Psoas muscle (tissue), 8 donors: ENCODE measurements at places on chromosomes 7 and 10. TPM values are rescaled to one million over a fixed set of nuclear protein-coding genes. Genes with fewer than 3 reads are reported as not detected.

Gene STEAP4
- total RNA-seq = 30.9 TPM

Gene FEZF1
- total RNA-seq = not detected

DNA sequence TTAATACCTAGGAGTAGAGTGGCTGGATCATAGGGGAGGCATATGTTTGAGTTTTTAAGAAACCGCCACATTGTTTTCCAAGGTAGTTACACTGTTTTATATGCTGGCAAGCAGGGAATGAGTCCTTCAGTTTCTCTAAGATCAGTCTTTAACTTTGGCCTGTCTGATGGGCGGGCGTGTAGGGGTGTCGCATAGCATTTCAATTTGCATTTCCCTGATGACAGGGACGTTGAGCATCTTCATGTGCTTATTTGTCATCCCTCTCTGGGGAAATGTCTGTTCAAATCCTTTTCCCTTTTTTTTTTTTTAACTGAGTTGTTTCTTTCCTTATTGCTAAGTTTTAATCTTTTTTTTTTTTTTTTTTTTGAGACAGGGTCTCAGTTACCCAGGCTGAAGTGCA lies 9.8 kb downstream of the MTG1 start:
- DNase-seq = no peak

Gene GDF10
- total RNA-seq = not detected

Gene ATP5MK
- total RNA-seq = 626 TPM

Gene TEX36
- not detected for total RNA-seq

DNA sequence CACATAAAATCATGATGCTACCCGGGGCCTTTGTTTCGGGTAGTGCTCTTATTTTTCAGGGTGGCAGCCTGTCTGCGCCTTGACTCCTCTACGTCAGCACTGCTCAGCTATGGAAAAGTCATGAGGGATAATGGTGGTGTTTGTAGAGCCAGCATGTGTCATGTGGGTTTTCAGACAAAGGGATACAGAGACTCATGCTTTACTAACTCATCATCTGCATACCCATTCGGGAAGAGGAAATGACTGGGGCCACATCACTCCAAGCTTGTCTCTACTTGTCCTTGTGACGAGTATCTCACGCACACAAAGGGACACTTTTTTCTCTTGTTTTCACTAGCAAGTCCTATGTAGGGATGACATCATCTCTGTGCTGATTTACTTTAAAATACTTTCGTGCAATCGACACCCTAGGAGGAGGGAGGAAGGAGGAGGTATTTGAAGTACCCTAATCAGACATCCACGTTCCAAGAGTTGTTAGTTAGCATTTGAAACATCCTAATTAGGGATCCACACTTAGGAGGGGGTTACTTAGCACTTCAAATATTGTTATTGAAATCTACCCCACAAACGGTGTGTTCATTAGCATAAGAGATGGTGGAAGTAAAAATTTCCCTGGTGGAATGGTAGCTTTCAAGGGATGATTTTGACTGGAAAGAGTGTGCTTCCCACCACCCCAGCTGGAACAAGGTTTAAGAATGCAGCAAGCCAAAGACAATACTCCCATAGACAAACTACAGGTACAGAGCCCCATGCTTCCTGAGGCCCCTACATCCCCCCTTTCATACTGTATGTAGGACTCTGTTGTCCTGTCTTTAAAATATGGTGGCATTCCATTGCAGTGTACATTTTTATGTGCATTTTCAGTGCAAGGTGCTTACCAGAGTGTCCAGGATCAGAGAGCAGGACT lies 52.0 kb downstream of the THNSL1 start:
- DNase-seq = no peak

GRCh38 chr7:46054915-46055314 lies 133.8 kb upstream of the IGFBP3 start:
- no peak for DNase-seq

DNA sequence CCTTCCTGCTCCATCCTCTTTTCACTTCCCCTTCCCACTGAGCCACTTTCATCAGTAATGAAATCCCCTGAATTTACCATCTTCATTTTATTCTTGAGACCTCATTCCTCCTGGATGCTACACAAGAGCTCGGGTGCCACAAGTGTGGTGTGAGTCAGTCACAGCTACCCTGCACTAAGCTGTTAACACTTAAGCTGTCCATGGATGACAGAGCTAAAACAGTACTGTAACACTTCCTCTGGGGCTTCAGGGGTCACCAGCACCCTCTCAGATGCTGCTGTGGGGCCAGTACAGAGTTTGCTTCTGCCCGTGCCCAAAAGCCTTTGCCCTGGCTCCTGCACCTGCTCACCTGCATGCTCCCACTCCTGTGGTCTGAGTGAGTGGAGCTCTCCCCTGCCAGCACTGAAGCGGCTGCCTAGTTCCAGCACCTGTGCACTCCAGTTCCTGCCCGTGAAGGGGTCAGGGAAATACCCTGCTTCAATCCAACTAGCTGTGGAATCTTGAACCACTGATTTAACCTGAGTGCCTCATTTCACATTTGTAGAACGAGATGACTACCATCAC lies 71.9 kb downstream of the POT1 start:
- no peak for DNase-seq

Gene TRIM73
- 0.27 TPM for total RNA-seq

Gene WAPL
- total RNA-seq = 42.4 TPM

- no peak for DNase-seq
These were observed 132.3 kb upstream of the POT1 start for GRCh38 chr7:125061776-125062397.

GRCh38 chr7:46993396-46993795 lies 588.5 kb downstream of the TNS3 start:
- DNase-seq = no peak

- DNase-seq = no peak
These were observed 414.7 kb upstream of the GHITM start for GRCh38 chr10:83724471-83725241.

Gene COBL
- total RNA-seq = 123 TPM

Gene SPRN
- total RNA-seq = not detected

Gene HOXA10
- total RNA-seq = not detected

- no peak for DNase-seq
These were observed 439.3 kb downstream of the RPS24 start for GRCh38 chr10:78473006-78473405.

DNA sequence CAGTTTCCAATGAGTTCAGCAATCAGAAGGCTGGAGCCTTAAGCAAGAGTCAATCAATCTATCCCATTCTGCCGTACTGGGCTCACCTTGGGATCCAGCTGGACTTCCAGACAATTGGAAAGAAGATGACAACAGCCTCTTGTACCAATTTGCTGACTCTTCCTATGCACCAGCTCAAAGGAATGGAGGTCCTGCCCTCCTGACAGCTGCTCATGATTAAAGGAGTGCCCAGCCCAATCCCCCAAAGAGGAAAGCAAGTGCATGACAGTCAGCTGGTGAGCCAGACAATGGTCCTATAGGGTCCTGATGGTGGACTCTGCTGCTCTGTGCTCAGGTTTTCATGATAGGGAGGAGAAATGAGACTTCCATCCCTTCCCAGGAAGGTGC lies 25.1 kb downstream of the VSTM4 start:
- no peak for DNase-seq

DNA sequence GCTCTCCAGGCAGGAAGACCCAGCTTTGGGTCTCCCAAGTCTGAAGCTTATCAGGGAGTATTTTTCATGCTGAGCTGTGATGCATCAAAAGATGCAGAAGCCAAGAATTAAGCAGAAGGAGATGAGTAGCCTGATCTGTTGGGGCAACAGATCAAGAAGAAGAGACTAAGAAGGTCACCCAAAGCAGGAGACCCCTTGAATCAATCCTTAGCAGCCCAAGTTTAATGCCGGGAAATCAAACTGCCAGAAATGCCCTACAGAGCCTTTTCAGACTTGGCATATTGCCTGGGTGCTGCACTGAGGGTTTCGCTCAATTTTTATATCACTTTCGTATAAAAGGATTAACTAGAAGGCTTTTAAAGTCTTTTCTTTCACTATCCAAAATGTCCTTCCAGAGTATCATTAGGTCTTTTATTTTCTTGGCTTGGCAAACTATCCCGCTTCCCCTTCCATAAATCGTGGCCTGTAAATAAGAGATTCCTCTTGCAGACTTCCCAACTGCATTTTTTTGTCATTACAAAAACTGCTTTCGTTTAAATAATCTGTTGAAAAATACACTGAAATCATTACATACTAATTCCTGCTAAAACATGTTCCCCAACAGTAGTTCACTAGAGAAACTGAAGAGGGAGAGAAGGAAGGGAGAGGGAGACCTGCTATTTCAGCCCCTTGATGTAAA lies 49.0 kb upstream of the STK17A start:
- DNase-seq = no peak

- no peak for DNase-seq
These were observed 141.5 kb downstream of the C10orf105 start for GRCh38 chr10:71578069-71578468.
